Non-pigmented ciliary epithelial cell (primary cell): ENCODE measurements at places on chromosomes 1 and 21.
A peak's percentile ranks its signal among the peaks of the same experiment; 100 is the strongest.

- DNase-seq, result peak; percentile 37
Observed at GRCh38 chr1:59595774-59596173, 219.0 kb upstream of the HOOK1 start.

DNA sequence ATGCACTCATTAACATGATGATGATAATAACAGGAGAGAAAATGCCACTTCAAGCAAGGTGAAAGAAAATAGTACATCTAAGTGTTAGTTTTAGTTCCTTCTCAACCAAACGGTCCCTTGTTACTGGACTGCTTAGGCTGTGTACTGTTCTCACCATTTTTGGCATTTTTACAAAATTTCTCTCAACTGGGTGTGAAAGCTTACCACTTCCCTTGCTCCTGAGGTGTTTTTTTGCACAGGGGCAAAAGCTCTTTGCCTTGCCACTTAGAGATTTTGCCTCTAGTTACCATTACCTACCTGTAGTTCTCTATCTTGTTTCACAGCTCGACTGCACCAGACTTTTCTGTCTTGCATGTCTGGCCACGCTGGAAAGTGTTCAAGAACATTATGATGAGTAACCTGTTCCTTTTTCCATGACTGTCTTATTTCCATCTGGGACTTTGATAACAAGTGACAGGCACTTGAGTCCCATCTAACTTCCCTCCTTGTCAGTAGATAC, 10.7 kb downstream of the NEK7 start:
- no peak for DNase-seq

DNA sequence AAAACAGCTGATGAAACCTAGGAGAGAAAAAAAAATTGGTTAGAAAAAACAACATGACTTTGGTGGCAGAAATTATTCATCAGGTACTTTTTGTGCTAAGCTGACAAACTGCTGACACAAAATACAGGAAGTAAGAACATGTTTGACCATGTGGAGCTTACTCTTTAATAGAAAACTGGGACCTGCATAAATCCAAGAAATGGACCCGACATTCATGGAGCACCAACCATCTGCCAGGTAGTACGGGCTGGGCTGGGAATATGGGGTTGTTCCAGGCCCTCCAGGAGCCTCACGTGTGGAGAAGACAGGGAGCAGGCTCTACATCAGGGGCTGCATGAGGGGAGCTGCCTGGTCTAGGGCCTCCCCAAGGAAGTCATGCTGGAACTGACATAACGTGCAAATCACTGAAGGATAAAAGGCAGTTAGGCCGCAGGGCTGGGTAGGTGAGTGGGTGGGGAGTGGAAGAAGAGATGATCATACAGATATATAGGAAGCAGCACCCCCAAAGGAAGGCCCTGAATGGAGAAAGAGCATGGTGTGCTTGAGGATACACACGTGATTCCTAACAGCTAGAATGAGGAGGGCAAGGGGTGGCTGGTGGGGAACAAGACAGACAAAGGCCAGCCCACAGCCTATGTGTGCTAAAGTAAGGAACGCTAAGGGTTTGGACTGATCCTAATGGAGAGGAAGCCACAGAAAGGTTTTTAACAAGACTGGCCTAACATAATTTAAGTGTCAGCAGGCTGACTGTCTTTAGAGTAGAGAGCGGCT, 26.1 kb downstream of the CD58 start:
- no peak for DNase-seq

- DNase-seq, result no peak
Observed at GRCh38 chr1:212852105-212852688, 4.7 kb upstream of the SPATA45 start.

GRCh38 chr1:229107304-229107815, 163.6 kb upstream of the RAB4A start:
- no peak for DNase-seq

DNA sequence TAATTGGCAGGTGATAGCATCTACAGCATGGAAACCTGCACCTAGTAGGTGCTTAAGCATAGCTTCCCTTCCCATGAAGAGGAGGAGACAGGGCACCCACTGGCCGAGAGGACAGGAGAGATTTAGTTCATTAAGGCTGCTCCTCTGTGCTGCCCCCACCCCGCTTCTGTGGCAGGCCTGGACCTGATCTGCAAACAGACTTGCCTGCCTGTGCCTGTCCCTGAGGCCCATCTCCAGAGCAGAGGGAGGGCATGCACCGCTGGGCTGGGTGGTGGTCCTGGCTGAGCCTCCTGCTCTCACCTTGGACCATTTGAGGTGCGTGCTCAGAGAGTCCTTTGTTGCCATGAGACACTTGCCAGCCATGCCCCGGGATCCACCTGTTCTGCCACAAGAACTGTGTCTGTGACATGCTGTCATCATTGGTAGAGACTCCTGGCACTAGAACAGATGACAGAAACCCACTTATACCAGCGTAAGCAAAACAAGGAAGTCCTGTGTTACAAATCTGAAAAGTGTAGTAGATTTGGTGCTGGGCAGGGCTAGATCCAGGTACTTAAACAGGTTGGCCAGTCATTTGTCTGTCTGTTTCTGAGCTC, 55.6 kb downstream of the PTPRF start:
- no peak for DNase-seq

DNA sequence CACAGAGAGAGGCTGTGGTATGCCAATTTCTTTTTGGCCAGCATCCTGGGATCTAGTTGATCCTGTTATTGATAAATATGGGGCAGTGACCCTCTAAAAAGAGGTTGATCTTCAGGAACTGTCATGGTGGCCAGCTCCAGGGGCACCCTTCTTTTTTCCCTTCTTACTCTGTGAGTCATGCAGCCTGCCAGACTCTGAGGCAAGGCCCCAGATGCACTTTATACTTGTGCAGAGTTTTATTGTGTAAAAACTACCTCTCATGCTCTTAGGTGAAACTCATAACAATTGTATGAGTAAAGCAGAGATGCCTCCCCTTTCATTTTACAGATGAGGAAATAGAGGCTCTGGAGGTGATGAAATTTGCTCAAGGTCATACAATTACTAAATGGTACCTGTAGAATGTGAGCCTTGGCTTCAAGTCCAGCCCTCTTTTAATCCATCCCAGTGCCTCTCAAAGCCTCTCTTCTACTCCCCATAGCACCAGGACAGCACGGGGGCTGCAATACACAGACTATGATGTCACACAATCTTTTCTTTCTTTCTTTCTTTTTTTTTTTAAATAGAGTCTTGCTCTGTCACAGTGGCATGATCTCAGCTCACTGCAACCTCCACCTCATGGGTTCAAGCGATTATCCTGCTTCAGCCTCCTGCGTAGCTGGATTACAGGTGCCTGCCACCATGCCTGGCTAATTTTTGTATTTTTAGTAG, 387.8 kb downstream of the KCNH1 start:
- DNase-seq, result no peak

- DNase-seq, result no peak
Observed at GRCh38 chr1:56389813-56390212, 189.6 kb downstream of the PLPP3 start.

DNA sequence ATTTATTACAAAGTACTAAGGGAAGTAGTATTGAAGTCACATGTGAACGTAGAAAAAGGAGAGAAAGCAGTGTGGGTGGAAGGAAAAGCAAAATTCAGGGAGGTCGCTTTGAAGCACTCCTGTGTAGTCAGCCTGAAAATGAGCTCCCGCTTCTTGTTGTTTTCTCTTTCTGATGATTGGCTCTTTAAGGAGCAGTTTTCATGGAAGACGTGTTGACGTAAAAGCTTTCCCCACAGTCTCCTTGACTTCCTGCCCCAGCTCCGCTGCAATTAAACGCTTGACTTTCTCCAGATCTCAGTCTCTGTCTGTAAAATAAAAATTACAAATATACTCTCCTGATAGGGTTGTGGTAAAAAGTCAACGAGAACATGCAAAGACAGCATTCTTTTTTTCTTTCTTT, 661.5 kb upstream of the ZP4 start:
- no peak for DNase-seq

DNA sequence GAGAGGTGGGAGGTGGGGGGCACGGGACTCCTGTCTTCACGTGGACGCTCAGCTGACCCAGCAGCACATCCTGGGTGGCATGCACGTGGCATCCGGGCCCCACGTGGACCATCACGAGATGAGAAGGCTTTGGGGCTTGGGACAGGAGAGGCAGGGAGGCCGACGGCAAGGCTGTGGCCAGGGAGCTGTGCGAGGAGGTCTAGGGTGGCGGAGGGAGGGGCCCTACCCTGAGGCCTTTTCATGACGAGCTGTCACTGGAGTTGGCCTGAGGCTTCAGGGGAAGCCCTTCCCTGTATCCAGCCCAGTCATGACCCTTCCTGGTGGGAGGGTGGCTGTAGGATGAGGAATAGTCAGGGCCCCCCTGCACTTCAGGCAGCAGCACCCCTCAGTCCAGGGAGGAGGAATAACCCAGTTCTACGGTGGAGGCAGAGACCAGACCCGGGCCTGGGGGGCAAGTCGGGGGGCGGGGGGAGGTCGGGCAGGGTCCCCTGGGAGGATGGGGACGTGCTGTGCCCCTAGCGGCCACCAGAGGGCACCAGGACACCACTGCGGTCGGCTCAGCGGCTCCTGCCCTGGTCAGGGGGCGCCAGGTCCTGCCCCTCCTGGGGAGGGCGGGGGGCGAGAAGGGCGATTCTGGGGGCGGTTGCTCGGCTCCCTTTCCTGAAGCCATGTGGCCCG, 2.0 kb upstream of the PERM1 start:
- DNase-seq, result no peak

DNA sequence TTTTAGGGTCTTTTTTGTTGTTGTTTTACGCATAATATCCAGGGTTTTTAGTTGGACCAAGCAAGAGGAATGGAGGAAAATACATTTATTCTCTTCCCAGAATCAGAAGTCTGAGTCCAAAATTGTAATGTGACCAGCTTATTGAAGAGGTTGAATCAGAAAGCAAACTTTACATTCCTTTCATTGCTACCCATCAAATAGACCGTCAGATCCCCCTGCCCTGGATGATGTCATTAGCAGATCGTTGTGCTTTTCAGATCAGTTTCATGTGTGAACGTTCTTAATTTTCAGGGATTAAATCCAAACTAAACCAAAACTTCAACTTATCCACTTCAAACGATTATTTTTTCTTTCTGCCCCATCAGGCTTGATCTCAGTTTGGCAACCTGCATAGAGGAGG, 85.7 kb upstream of the NGF start:
- no peak for DNase-seq

DNA sequence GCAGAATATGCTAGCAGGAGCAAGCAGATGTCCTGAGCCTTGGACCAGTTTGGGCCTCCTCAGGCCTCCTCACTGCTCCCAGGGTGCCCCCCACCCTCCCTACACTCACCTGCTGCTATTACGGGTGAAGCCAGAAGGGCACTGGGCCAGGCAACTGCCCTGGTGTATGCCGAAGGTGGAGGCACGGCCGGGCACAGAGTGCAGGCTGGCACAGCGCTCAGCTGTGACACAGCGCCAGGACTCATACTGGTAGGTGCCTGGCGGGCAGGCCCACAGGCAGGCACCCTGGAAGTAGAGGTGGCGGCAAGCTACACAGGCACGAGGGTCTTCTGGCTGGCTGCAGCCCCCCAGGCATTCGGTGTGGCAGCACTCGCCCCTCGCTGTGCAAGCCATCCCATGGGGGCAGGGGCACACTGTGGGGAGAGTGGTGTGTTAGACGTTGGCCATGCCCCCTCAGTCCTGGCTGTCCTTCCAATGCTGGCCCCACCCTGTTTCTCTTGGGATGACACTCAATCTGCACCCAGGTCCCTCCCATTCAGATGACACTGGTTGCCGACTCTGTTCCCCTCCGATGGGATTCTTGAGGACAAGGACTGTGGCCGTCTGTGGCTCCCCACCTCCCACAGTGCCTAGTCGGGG, 7.0 kb downstream of the INSRR start:
- no peak for DNase-seq
